ENCODE measurements at places on chromosomes 7 and 10.

- no peak for DNase-seq
These were observed 49.4 kb downstream of the TRIL start for GRCh38 chr7:28908775-28909174.

- no peak for DNase-seq
These were observed 335.3 kb downstream of the NRG3 start for GRCh38 chr10:82210331-82210730.

DNA sequence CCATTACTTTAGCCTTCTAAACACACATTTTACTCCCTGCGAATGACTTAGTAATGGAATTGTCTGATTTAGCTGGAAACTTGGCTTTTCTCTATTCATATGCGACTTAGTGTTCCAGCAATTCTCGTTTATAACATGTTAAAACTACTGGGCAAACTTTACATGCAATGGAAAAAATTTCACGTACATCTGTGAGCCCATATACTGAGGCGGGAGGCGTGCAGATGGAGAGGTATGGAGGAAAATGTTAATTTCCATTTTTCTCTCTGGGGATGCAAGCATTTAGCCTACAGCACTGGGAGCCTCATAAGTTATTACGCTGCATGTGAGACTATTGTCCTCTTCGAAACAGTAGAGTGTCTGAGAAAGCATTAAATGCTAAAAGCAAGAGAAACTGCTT, 591.5 kb upstream of the ANKRD30A start:
- DNase-seq: no peak

DNA sequence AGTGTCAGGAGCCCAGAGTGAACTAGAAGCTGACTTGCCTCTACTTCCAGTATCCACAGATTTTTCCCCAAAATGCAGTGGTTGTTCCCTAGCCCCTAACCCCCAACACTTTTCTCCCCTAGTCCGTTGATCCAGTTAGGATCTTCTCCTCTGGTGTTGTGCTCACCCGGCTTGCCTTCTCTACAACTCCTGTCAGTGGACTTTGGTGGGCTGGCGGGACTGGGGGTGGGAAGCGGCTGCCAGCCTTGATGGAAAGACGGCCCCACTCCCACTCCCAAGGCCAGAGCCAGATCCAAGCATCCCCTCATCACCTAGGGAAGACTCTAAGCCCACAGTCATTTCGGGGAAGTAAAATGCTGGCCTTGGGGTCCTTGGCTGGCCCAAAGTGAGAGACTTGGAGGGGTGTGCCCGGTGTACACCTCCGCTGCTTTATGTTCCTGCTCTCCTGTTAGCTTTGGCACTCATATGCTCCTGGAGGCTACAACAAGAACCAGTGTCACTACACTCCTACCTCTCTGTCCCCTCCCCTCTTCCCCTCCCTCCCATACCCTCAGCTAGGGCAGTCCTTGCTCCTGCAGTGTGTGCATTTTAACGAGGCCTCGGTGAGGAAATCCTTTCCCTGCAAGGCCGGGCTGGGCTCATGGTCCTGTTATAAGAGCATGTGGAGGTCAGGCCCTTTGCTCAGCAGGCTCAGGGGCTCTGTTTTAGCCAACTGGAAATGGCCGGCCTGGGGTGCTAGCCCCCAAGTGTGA, 930 bp upstream of the HOXA10 start:
- DNase-seq: no peak

- DNase-seq: no peak
These were observed 26.4 kb downstream of the BMPR1A start for GRCh38 chr10:86782701-86783418.

DNA sequence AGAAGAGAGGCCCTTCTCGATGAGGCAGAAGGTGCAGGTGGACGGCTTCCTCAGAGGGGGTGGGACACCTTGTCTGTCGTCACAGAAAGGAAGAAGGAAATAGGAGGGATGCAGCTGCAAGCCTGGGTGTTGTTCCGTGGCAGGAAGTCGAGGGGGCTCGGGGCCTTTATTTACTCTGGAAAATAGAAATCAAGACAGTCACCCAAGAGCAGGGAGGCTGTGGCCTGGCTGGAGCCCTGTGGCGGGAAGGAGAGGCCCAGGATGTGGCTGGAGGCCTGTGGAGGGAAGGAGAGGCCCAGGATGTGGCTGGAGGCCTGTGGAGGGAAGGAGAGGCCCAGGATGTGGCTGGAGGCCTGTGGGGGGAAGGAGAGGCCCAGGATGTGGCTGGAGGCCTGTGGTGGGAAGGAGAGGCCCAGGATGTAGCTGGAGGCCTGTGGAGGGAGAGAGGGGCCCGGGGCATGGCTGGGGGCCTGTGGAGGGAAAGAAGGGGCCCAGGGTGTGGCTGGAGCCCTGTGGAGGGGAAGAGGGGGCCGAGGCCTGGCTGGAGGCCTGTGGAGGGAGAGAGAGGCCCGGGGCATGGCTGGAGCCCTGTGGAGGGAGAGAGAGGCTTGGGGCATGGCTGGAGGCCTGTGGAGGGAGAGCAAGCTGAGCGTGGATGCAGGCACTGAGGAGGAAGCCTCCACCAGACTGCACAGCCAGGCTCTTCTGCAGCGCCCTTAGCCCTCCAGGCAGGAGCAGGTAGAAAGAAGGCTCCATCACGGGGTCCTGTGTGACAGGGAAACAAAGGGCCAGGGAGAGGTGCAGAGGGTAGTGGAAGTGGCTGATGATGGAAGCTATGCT, 97.3 kb upstream of the SFMBT2 start:
- no peak for DNase-seq

GRCh38 chr7:42012786-42013360, 224.1 kb downstream of the GLI3 start:
- no peak for DNase-seq

- DNase-seq: no peak
These were observed 54.3 kb downstream of the IKZF1 start for GRCh38 chr7:50358779-50359178.

DNA sequence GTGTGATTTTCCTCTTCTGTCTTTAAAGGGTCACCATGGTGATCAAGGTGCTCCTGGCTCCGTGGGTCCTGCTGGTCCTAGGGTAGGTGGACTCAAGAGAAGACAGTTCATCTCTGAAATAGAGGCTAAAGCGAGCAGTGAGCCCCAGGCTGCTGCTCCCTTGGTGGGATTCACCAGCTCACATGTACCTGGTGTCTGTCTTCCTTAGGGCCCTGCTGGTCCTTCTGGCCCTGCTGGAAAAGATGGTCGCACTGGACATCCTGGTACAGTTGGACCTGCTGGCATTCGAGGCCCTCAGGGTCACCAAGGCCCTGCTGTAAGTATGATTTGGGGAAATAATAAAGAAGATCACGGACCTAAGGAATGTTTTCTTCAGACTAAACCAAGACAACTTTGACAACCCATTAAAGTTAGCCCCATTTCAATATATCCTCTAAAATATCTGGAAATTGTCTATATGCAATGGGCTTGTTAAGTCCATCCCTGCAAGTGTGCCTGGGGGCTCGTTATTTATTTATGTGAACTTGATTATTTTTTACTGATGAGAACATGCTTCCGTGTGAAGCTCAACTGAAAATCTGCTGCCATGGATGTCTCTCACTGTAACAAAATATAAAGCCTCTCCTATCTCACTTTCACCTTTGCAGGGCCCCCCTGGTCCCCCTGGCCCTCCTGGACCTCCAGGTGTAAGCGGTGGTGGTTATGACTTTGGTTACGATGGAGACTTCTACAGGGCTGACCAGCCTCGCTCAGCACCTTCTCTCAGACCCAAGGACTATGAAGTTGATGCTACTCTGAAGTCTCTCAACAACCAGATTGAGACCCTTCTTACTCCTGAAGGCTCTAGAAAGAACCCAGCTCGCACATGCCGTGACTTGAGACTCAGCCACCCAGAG, 32.5 kb downstream of the COL1A2 start:
- DNase-seq: no peak

DNA sequence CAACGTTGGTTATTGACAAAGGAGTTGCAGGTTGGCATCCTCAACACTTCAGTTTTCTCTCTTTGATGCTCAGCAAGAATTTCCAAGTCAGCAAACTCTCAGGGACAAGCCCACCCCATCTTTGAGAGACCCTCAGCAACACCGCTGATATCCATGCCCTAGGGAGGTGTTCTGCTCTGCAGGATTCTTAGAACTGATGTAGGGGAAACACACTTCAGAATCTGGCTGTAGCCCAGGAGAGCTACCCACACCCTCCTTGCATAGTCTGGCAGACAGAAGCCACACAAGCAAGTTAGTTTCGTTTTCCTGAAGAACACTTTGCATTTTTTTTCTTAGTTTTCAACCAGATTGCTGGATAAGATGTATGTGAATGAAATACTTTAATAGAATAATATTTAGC, 822 bp downstream of the SAMD9L start:
- no peak for DNase-seq

GRCh38 chr10:90222372-90222771, 521.0 kb downstream of the KIF20B start:
- no peak for DNase-seq

DNA sequence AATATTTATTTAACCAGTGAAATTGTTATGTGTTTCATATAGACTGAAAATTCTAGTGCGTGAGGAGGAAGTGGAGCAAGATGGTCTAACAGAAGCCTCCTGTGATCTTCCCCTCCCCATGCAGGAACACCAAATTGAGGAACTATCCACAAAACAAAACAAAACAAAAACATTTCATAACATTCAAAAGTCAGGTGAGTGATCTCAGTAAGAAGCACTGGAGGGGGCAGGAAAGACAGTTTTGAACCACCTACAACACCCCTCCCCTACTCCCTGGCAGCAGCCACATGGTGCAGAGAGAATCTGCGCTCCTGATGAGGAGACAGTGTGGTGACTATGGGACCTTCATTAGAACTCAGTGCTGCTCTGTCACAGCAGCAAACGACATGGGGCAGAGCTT, 221.9 kb upstream of the SEMA3C start:
- no peak for DNase-seq

- DNase-seq: no peak
These were observed 35.8 kb downstream of the NT5C2 start for GRCh38 chr10:103157246-103157645.

DNA sequence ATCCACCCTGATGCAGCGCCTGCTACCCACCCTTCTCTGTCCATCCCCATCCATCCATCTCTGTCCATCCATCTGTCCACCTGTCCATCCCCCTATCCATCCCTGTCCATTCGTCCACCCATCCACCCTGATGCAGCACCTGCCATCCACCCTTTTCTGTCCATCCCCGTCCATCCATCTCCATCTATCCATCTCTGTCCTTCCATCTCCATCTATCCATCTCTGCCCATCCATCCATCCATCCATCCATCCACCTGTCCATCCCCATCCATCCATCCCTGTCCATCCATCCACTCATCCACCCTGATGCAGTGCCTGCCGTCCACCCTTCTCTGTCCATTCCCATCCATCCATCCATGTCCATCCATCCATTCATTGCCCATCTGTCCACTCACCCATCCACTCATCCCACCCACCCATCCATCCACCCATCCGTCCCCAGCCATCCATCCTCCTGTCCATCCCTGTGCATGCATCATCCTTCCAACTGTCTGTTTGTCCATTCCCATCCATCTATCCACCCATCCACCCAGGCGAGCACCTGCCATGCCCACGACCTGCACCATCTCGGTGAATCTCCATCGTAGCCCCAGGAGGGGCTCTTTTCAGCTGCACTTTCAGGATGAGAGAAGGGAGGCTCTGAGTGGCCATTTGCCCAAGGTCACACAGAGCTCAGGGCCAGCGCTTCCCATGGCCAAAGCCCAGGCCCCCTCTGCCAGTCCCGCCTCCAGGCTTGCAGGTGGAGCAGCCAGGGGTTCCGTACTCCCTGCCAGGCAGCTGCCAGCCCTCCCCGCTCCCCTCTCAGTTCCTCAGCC, 137.4 kb downstream of the LHPP start:
- no peak for DNase-seq

Data from endothelial cell (in vitro differentiated cells).